ENCODE measurements at places on chromosomes 1 and 21. TPM values are rescaled to one million over a fixed set of nuclear protein-coding genes. Genes with fewer than 3 reads are reported as not detected.
A peak's percentile ranks its signal among the peaks of the same experiment; 100 is the strongest.

Gene TMOD4
- 28.3 TPM for total RNA-seq

Gene HPCAL4
- 0.92 TPM for total RNA-seq

Gene SPATA6
- 17.4 TPM for total RNA-seq

Gene GBP6
- total RNA-seq, result 34.4 TPM

Gene CNIH3
- total RNA-seq, result 2.6 TPM

GRCh38 chr1:6420454-6421042 is 829 bp upstream of the HES2 start:
- DNase-seq, result peak; percentile 49

DNA sequence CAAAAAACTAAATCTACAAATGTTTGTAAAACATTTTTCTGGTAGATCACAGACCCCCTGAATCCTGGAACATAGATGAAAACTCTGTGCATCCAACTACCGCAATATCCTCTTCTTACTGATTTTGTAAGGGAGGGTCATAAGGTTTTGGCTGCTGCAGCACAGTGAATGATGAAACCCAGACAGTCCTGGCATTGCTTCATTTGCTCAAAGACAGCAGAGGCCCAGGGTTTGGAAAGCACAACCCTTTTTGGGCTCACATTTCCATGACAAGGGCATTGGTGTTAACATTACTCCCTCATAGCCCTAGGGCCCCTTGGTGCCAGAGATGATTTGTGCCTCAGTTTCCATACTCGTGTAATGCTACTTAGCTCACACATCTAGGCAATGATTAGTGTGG is 51.2 kb downstream of the PLXNA2 start:
- no peak for DNase-seq

GRCh38 chr1:40710581-40711315 is 19.2 kb downstream of the NFYC start:
- peak; percentile 35 for DNase-seq

- DNase-seq, result no peak
These were observed 3.0 kb downstream of the DUSP23 start for GRCh38 chr1:159783724-159784123.

DNA sequence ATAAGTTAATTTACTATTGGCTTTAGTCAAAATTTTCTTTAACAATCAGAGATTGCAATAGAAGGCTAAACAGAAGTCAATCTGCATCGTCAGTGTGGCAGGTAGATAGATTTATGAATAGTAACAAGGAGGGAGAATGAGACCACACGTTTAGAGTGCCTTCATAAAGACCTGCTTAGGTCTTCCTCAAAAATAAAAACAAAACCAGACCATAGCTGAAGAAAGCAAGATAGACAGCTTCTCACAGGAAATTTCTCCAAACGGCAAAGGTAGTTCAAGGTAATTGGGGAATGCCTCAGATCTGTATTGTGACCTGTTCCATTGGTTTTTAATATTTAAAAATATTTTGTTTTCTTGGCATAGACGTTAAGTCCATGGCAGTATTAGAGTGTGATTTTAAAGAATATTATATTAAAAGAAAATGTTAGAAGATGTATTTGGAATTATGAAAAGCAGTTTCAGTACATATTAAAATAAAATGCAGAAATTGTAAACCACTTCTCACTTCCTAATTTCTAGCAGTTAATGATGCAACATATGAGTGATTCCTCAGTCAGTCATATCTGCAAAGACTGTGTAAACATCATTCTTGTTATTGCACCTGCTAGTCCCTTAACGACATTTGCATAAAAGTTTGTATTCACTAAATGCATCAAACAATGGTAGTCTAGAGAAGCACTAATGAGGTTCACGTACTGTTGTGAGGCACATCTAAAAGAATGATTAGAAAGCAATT is 278.0 kb downstream of the HLX start:
- DNase-seq, result no peak

DNA sequence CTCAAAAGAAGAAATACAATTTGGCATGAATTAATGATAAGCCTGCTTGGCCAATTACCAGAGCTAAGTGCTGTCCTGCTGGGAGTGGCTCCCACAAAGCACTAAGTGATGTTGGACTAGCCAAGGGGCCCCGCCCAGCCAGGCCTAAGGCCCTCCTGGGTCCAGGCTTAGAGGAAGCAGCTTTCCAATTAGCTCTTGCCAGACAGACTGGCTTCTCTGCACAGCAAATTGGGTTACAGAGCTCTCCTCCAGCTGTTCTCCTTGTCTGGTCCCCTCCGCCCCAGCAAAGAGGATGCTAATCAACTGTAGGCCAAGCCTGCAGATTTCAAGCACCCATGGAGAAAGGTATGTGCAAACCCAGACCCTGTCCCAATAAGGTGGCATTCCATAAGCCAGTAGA is 151.9 kb downstream of the DMRTA2 start:
- no peak for DNase-seq

DNA sequence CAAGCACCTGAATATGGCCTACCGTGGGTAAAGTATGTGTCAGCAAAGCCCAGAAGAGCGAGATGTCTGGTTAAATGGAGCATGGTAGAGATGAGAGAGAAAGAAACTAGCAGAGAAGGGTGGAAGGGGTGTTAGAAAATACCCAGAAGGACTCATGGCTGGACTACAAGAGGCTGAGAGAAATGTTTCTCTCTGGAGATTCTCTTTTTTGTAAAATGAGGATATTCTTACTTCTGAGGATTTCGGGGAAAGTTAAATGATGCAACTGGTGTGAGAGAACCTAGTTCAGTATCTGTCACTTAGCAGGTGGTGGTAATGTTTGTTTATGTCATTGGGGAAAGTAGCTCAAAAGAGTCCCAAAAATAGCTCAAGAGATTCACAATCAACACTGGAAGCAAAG is 7.2 kb upstream of the EPS15 start:
- no peak for DNase-seq

GRCh38 chr1:166340709-166341108 is 173.9 kb upstream of the FAM78B start:
- DNase-seq, result no peak

DNA sequence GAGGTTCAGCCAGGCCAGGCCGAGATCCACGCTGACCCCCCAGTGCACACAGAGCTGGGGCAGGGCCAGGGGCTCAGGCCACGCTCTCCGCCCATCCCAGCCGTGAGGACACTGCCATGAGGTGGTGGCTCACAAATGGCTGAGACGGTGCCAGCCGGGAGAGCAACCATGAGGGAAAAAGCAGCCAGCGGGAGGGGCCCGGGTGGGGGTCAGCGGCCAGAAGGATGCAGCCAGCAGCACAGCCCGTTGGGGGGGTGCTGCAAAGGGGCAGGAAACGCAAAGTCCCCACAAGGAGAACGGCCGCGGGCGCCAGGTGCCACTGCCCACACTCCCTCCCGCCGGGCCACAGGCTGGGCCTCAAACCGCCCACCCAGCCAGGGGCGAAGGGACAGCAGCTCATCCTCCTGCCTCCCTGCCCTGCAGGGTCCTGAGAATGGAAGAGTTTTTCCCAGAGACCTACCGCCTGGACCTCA is 8.3 kb downstream of the TTLL10 start:
- DNase-seq, result no peak

GRCh38 chr1:220291580-220291979 is 19.3 kb upstream of the RAB3GAP2 start:
- no peak for DNase-seq

DNA sequence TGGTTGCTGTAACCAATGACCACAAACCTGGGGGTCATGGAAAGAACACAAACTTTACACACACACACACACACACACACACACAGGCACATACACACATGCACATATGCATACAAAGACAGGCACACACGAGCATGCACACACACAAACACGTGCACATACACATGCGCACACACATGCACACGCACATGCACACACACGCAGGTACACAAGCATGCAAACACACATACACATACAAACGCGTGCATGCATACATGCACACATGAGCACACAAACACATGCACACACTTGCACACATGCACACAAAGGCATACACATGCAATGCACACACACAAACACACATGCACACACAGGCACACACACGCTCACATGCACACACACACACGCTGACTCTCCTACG is 44.0 kb downstream of the UBASH3A start:
- DNase-seq, result no peak

- DNase-seq, result no peak
These were observed 116.0 kb downstream of the ATP6V1G3 start for GRCh38 chr1:198424441-198424840.

GRCh38 chr1:56081173-56081572 is 498.2 kb downstream of the PLPP3 start:
- DNase-seq, result peak; percentile 78

GRCh38 chr1:59070610-59071009 is 226.3 kb upstream of the FGGY start:
- DNase-seq, result no peak

GRCh38 chr1:58903514-58904298 is 119.9 kb upstream of the JUN start:
- DNase-seq, result peak; percentile 93

DNA sequence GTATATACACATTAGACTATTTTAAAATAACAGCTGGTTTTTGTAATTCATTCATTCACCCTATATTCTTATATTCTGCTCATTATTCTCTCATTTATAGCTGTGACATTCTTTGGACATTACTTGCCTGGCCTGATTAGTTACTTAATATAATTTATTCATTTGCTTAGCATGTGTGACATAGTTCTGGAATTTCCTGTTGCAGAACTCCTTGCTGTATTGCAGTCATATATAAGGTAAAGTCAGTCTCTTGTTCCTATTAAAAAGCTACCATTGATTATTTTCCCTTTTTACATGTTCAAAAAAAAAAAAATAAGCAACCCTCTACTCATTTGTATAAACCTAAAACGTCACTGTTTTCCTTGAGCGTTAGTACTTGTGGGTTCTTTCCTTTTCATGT is 23.9 kb downstream of the GNAT2 start:
- no peak for DNase-seq

DNA sequence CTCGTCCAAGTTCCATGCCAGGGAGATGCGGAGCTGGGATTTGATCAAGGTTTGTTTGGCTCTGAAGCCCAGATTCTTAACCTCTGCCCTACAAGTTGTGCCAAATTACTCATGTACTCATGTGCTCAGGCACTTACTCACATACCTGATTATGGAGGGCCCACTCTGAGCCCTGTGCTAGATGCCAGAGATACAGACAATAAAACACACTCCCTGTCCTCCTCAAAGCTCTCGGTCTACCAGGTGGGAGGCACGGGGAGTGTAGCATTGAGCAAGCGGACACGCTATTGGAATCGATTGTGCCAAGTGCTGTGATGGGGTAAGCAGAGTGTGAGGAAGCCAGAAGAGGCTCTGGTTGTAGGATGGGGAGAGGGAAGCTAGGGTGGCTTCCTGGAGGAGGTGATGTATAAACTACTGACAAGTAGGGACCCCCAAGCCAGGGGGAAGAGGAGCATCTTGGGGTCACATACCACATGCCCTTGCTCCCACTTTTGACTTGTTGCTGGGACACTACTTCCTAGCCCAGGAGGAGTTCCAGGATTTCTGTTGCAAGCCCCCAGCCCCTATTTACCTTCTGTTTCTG is 49.8 kb upstream of the IFNLR1 start:
- DNase-seq, result peak; percentile 8

DNA sequence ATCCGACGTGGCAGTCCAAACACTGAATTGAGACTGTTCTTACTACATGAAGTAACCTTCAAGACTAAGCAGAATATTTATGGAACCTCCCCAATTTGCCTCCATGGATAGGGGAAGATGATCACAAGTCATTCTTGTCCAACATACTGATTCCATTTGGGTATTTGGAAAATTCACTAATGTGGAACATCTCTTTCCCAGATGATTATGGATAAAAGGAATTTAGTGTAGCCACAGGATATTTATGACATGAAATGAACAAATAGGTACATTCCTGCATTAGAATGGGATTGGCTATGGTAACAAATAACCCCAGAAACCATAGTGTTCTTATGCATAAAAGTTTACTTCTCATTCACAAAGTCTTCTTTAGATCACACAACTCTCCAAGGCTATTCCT is 40.2 kb upstream of the SGIP1 start:
- DNase-seq, result no peak

GRCh38 chr1:30768159-30768829 is 10.7 kb upstream of the LAPTM5 start:
- DNase-seq, result no peak

GRCh38 chr1:180299479-180300221 is 69.6 kb downstream of the LHX4 start:
- DNase-seq, result no peak

- peak; percentile 53 for DNase-seq
These were observed 148.1 kb upstream of the USP24 start for GRCh38 chr1:55363268-55363667.

DNA sequence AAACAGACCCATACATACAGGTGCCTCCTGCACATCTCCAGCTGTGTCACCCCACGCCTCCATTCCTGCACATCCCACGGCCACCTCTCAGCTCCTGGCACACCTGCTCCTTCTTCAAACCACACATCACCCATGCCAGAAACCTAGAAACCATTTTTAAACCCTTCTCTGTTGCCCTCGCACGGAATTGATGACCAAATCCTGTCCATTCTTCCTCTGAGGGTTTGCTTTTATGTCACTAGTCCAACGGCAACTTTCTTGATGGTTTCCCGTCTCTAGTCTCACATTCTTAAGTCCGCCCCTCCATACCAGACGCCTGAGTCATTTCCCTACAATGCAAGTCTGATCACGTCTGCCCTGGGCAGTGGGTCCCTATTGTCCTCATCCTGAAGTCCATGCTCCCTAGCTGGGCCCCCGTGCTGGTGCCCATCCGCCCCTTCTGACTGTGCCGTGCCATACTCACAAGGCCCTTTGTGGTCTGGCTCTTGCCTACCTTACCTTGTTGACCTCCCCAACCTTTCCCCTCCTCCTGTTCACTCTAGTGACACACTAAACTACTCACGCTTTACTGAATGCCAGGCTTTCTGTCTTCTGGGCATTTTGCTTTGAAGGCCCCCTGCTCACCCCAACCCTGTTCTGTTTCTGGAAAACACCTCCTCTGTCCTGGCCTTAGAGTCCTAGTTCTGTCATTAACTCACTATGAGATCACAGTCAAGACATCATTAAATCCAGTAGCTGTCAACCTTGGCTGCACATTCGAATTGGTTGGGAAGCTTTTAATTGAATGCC is 17.6 kb downstream of the SLC2A1 start:
- no peak for DNase-seq

- DNase-seq, result no peak
These were observed 8.5 kb downstream of the IGSF8 start for GRCh38 chr1:160089883-160090282.

GRCh38 chr1:185965870-185966269 is 231.7 kb downstream of the HMCN1 start:
- peak; percentile 69 for DNase-seq

DNA sequence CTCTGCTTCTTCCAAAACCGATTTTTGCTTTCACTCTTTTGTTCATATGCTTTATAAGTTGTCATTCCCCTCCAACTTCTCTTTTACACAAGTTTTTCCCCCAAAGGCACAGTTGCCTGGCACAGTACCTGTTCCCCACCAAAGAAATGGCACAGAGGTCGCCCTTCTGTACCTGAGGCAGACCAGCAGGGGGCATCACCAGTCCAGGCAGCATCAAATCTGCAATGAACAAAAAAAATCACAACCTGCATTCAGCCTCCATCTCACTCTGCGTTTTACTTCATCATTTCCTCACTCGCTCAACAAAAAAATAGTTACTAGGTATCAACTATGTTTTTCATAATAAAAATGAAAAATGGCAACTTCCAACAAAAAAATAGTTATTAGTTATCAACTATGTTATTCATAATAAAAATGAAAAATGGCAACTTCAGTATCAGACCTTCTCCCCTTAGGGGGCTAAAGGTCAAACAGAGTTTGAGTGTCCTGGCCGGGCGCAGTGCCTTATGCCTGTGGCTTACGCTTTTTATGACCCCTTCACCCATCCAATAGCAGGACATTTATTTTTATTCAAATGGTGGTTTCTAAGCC is 4.1 kb downstream of the EIF2D start:
- DNase-seq, result peak; percentile 23

All from tongue (tissue), 3 donors.